Activated naive CD4-positive, alpha-beta T cell treated with anti-CD3 and anti-CD28 coated beads, Interleukin-2, amount 10 ng/mL, durations not matched to agents 7 days and 5 days (primary cell): ENCODE measurements at places on chromosomes 2 and 18.

GRCh38 chr2:134104754-134105153, 149.1 kb upstream of the MGAT5 start:
- no peak overlapping the region for H3K4me3 ChIP-seq
- H3K36me3 ChIP-seq, result peaks cover 2% of the 10 kb centered on the region

GRCh38 chr18:24227977-24228666, 89.3 kb downstream of the CABYR start:
- H3K27me3 ChIP-seq, result peaks cover 9% of the 10 kb centered on the region
- no peaks in the 10 kb centered on the region for H3K36me3 ChIP-seq
- no peak for DNase-seq
- no peak overlapping the region for H3K27ac ChIP-seq
- H3K4me3 ChIP-seq, result no peak overlapping the region

- H3K4me3 ChIP-seq, result no peak overlapping the region
- H3K27me3 ChIP-seq, result no peaks in the 10 kb centered on the region
- no peaks in the 10 kb centered on the region for H3K36me3 ChIP-seq
- no peak for DNase-seq
- H3K27ac ChIP-seq, result no peak overlapping the region
- H3K4me1 ChIP-seq, result no peaks in the 10 kb centered on the region
Measured at GRCh38 chr2:56113382-56113975, 70.3 kb upstream of the CCDC85A start.

- H3K36me3 ChIP-seq, result no peaks in the 10 kb centered on the region
- H3K27me3 ChIP-seq, result peaks cover 13% of the 10 kb centered on the region
- DNase-seq, result no peak
- no peaks in the 10 kb centered on the region for H3K4me1 ChIP-seq
Measured at GRCh38 chr2:170307555-170308351, 129.8 kb downstream of the MYO3B start.

- H3K4me1 ChIP-seq, result peaks cover 78% of the 10 kb centered on the region
- H3K27ac ChIP-seq, result peak overlapping the region; percentile 64
- no peaks in the 10 kb centered on the region for H3K27me3 ChIP-seq
- peaks cover 25% of the 10 kb centered on the region for H3K36me3 ChIP-seq
Measured at GRCh38 chr18:13278062-13278630, 59.6 kb downstream of the LDLRAD4 start.

GRCh38 chr2:206056286-206056685, 29.7 kb downstream of the INO80D start:
- H3K27ac ChIP-seq, result no peak overlapping the region
- no peaks in the 10 kb centered on the region for H3K27me3 ChIP-seq
- DNase-seq, result no peak
- H3K4me1 ChIP-seq, result no peaks in the 10 kb centered on the region

- H3K36me3 ChIP-seq, result peaks cover 86% of the 10 kb centered on the region
- H3K27ac ChIP-seq, result no peak overlapping the region
- H3K4me1 ChIP-seq, result peaks cover 42% of the 10 kb centered on the region
- no peaks in the 10 kb centered on the region for H3K27me3 ChIP-seq
- H3K4me3 ChIP-seq, result no peak overlapping the region
- DNase-seq, result no peak
Measured at GRCh38 chr2:61185231-61185728, 23.3 kb downstream of the C2orf74 start.

- no peak overlapping the region for H3K4me3 ChIP-seq
- H3K36me3 ChIP-seq, result no peaks in the 10 kb centered on the region
- H3K27ac ChIP-seq, result no peak overlapping the region
- no peak for DNase-seq
Measured at GRCh38 chr2:227655454-227655853, 11.2 kb upstream of the SCYGR5 start.

- H3K4me1 ChIP-seq, result no peaks in the 10 kb centered on the region
- DNase-seq, result no peak
- no peak overlapping the region for H3K4me3 ChIP-seq
- no peaks in the 10 kb centered on the region for H3K36me3 ChIP-seq
- no peaks in the 10 kb centered on the region for H3K27me3 ChIP-seq
- H3K27ac ChIP-seq, result no peak overlapping the region
Measured at GRCh38 chr2:185793532-185794345, 55.1 kb downstream of the FSIP2 start.

- H3K4me1 ChIP-seq, result peaks cover 5% of the 10 kb centered on the region
- no peak for DNase-seq
- H3K27ac ChIP-seq, result no peak overlapping the region
- H3K4me3 ChIP-seq, result no peak overlapping the region
- peaks cover 14% of the 10 kb centered on the region for H3K36me3 ChIP-seq
Measured at GRCh38 chr2:24315669-24316068, 44.7 kb downstream of the ITSN2 start.

GRCh38 chr2:200455958-200456421, 53.9 kb downstream of the KCTD18 start:
- peaks cover 15% of the 10 kb centered on the region for H3K4me1 ChIP-seq
- no peaks in the 10 kb centered on the region for H3K27me3 ChIP-seq
- peak overlapping the region; percentile 29 for H3K27ac ChIP-seq
- DNase-seq, result no peak

DNA sequence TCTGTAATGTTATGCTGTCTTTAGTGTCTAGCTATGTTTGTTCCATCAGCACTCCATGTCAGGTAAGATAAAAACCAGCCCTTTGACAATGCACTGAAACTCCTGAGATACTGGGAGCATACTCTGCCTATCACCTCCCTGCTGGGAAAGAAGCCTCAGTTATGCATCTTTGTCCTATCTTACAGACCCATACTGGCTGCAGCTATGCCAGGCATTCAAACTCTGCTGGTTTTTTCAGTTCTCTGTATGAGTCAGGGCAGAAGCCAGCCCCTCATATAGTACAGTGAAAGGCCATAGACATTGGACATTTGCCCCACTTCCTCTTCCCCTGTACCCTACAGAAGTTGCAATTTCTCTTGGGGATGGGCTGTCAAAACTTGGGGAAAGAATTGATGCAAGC, 181.1 kb upstream of the RGPD4 start:
- no peak for DNase-seq
- H3K4me3 ChIP-seq, result no peak overlapping the region
- no peaks in the 10 kb centered on the region for H3K4me1 ChIP-seq
- no peaks in the 10 kb centered on the region for H3K27me3 ChIP-seq

DNA sequence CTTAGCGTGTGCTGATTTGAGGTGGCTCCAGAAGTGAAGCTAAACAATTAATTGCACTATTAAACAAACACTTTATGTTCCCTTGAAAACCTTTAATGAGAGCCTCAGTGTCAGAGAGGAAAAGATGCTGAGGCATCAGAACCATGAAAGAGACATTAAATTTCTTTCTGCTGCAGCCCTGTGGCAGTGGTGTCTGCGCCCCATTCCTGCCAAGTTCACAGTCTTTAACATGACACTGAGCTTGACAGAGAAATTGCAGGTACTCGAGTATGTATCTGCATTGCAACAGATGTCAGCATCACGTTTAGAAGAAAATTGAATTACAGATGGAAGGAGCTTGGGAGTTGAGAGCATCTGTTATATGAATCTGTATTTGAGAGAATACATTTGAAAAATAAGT, 111.3 kb upstream of the CREB1 start:
- peaks cover 3% of the 10 kb centered on the region for H3K27me3 ChIP-seq
- DNase-seq, result no peak
- no peak overlapping the region for H3K4me3 ChIP-seq
- H3K36me3 ChIP-seq, result no peaks in the 10 kb centered on the region
- peaks cover 7% of the 10 kb centered on the region for H3K4me1 ChIP-seq

DNA sequence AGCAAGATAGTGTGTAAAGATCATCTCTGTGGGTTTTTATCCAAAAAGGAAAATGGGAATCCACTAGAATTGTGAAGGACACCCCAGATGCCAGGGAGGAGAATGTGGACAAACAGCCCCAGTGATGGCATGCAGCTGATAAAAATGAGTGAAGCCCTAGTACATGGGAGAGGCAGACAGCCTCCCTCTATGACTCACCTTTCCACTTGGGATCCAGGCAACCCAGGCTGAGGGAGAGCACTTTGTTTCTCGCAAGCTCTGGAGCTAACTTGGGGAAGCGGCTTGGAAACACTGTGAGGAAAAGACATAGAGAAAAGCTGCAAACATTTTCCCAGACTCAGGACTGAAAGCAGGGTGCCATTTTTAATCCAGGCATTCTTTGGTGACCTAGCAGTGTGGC, 5.3 kb upstream of the FLACC1 start:
- peaks cover 34% of the 10 kb centered on the region for H3K4me1 ChIP-seq
- no peak overlapping the region for H3K4me3 ChIP-seq
- peaks cover 79% of the 10 kb centered on the region for H3K36me3 ChIP-seq
- no peak for DNase-seq
- H3K27me3 ChIP-seq, result no peaks in the 10 kb centered on the region

GRCh38 chr2:135094508-135094907, 42.4 kb downstream of the RAB3GAP1 start:
- no peaks in the 10 kb centered on the region for H3K4me1 ChIP-seq
- H3K27me3 ChIP-seq, result no peaks in the 10 kb centered on the region
- no peak for DNase-seq

DNA sequence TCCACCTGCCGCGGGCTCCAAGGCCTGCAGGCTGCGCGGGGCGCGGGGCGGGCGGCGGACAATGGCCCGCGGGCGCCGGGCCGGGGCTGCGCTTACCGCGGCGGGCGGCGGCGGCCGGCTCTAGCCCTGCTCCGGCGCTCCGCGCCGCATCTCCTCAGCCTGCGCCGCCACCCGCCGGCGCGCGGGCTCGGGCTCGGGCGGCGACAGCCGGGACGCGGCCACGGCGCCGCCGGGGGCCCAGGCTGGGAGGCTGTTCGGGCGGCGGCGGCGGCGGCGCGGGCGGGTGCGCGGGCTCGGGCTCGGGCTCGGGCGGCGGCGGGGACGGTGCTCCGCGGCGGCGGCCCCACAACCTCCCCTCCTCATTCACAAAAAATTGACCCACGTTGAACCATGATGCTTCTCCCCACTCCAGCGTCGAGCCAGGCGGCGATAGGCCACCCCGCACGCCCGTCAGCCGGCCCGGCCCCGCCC, at the start of gene HDAC4:
Gene HDAC4, minus strand, starts transcription at position 425 of the 471 bp plus-strand sequence. CDS start 48,321 bp downstream, outside the sequence.
- peak within 1 kb of the TSS; percentile 90 for H3K4me3 ChIP-seq
- H3K27me3 ChIP-seq, result peaks cover 14% of the 10 kb centered on the region
- peak within 1 kb of the TSS; percentile 97 for H3K27ac ChIP-seq
- peaks cover 50% of the 10 kb centered on the region for H3K4me1 ChIP-seq

GRCh38 chr2:236679884-236680860, 110.5 kb downstream of the ACKR3 start:
- no peak for DNase-seq
- no peak overlapping the region for H3K27ac ChIP-seq
- H3K4me3 ChIP-seq, result no peak overlapping the region
- no peaks in the 10 kb centered on the region for H3K4me1 ChIP-seq

DNA sequence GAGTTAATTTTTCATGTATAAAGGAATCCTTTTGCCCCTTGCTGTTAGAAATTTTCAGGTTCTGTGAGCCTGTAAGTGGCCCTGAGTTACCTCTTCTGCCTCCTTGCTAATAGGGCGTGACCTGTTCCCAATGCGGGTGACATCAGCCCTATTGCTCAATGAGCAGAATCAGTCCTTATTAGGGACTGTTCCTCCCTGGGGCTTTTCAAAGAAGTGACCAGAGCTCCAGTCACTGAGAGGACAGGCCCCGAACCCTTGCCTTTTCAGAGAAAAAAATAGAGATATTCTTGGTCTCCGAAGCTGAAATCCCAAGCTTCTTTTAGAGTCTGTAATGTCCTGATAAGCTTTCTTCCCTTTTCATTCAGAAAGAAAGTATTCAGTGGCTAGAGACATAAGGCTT, 8.2 kb upstream of the APOB start:
- no peaks in the 10 kb centered on the region for H3K27me3 ChIP-seq
- H3K27ac ChIP-seq, result no peak overlapping the region
- no peaks in the 10 kb centered on the region for H3K4me1 ChIP-seq
- no peak overlapping the region for H3K4me3 ChIP-seq

DNA sequence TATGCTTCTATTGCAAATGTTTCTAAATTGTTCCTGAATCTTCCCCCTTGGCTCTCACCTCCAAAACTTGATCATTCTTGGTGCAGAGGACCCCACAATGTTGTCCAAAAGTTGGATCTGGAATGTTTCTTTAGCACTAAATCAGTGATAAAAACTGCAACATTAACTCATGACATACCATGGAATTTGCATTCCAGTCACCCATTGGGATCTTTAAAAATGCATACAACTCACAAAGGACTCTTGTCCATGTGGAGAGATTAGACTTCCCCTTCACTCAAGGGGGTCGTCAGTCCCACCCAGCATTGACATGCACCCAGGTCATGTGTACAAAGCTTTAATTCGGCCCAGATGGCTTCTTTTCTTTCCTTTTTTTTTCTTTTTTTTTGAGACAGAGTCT, 169.3 kb downstream of the SETBP1 start:
- H3K4me1 ChIP-seq, result no peaks in the 10 kb centered on the region
- no peak for DNase-seq
- no peaks in the 10 kb centered on the region for H3K36me3 ChIP-seq

GRCh38 chr2:203756161-203756560, 49.7 kb downstream of the CD28 start:
- no peaks in the 10 kb centered on the region for H3K27me3 ChIP-seq
- peaks cover 15% of the 10 kb centered on the region for H3K4me1 ChIP-seq
- no peak for DNase-seq
- no peak overlapping the region for H3K27ac ChIP-seq
- peaks cover 77% of the 10 kb centered on the region for H3K36me3 ChIP-seq

DNA sequence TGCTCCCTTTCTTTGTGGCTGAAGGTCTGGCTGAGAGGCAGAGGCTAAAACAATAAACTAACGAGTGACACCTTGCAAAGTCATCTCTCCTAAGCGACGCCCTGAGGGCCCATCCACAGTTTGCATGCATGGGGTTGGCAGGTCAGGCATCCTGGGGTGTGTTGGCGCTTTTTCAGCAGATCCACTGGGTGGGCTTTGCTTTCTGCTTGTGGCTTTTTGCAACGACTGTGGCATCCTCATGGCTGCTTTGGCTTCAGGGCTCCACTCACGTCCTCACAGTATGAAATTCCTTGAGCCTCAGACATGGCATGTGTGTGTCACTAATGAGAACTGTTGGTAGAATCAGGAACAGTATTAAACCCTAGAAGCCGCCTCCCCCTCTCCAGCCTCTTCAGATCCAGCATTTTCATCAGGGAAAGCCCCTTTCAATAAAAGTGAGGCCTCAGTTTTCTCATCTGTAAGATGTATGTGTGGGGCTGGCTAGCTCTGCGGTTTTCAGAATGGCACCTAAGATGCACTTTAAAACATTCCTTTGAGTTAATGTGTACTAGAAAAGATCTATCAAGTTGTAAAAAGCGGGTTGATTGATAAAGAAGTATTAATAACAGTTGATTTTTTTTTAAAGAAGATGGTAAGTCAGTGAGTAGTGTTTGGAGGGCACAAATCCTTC, 72.5 kb downstream of the SH3BP4 start:
- DNase-seq, result no peak
- no peak overlapping the region for H3K4me3 ChIP-seq
- no peaks in the 10 kb centered on the region for H3K4me1 ChIP-seq
- no peaks in the 10 kb centered on the region for H3K27me3 ChIP-seq

GRCh38 chr2:233085037-233085838, 25.1 kb downstream of the INPP5D start:
- H3K27ac ChIP-seq, result peak overlapping the region; percentile 92
- no peaks in the 10 kb centered on the region for H3K27me3 ChIP-seq
- peaks cover 82% of the 10 kb centered on the region for H3K36me3 ChIP-seq

DNA sequence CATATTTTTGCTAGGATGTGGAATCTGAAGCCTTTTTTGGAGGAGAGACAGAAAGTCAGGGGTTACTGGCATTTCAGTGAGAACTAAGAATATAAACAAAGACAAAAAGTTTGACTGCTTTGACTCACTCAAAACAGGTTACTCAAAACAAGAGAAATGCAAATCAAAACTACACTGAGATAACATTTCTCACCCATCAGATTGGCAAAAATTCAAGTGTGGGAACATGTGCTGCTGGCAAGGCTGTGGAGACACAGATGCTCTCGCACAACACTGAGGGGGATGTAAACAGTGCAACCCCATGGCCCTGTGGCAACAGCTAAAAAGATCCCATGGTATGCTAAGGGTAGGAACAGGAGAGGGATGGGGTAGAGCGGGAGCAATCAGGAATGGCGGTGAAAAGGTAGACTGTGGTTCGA, 86.6 kb downstream of the DTNB start:
- H3K4me3 ChIP-seq, result no peak overlapping the region
- peaks cover 17% of the 10 kb centered on the region for H3K4me1 ChIP-seq
- DNase-seq, result no peak
- H3K27ac ChIP-seq, result no peak overlapping the region
- H3K36me3 ChIP-seq, result peaks cover 2% of the 10 kb centered on the region
- H3K27me3 ChIP-seq, result no peaks in the 10 kb centered on the region
